ENCODE measurements at places on chromosomes 1 and 21.

DNA sequence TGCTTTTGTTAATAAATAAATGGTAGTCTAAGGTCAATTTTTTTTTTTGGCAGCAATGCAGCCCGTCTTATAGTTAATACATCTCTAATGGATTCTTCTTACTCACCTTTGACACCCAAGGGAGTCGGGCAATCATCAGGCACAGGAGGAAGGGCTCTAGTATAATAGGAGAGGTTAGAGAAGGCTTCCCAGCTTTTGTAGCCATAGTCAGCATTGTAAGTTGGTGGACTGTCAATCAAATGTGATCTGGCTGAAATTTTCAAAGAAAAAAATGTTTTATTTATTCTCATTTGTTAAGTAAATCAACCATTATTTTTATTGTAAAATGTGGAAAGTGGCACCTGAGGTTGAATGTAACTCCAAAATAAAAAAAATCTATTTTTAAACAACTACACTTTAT is 2.1 kb downstream of the PTGS2 start:
- DNase-seq = no peak

DNA sequence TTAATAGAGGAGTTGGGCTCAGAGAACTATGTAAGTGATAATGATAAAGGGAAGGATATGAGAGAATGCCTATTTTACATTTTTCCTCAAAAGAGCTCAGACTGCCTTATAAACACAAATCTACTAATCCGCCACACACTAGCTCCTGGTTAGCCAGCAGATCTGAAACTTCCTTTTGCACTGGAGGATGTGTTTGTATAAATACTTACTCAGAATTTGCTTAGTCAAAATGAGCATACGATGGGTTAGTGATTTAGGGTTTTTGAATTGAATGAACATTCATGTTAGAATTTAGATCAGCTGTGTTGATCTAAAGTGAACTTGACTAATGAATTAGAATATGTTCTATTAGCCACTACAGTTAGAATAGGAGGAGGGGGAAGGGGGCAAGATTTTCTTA is 9.1 kb upstream of the IER5 start:
- no peak for DNase-seq

DNA sequence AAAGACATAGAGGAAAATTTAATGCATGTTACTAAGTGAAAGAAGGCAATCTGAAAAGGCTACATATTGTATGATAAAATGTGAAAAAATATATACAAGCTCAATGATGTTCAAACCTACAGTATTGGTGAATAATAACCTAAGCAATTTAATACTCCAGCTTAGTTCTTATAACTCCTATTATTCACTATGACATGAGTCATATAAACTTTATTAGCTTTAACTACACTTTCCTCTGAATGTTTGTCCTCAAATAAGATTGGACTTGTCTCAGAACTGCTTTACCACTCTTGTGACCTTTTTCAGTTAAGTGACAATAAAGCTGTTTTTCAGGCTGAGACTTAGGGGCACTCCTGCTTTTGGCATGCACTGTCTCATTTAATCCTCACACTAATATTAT is 50.9 kb downstream of the CNST start:
- DNase-seq = no peak

DNA sequence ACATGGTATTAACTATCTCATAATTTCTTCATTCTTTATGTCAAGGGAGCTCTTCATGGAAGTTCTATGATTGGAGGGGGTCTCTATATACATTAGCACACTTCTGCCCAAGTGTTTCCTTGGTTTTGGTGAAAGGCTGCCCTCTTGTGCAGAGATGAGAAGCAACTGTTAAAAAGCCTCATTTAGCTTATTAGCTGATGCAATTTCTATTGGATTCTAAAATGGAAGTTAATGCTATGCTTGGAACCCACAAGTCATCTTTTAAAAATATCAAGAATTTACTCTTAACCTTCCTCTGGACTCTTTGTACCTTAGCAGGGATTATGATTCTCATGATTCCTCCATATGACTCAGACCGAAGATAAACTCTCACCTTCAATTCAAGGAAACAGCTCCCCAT is 328.9 kb downstream of the PTBP2 start:
- no peak for DNase-seq

DNA sequence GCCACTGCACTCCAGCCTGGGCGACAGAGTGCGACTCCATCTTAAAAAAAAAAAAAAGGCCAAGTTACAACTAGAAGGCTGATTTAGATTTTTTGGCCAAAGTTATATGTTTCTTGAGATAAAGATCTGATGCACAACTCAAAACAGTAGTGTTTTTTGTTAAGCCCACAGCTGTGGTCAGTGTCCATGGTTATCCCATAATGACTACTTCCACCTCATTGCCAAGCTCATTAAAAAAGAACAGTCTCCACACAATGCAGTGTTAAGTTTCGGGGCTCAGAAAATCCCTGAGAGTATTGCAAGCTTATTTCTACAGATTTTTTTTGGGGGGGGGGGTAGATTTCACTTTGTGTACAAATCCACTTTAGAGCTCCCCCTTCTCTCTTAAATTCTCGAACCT is 120.5 kb downstream of the RUNX1 start:
- DNase-seq = no peak

Data from kidney glomerular epithelial cell (primary cell).